ENCODE measurements at places on chromosomes 1 and 21. TPM values are rescaled to one million over a fixed set of nuclear protein-coding genes. Genes with fewer than 3 reads are reported as not detected.

EFNA3 gene
- 8.4 TPM for total RNA-seq

PAPPA2 gene
- total RNA-seq, result 5.5 TPM

LRIF1 gene
- 21.2 TPM for total RNA-seq

OR10K2 gene
- total RNA-seq, result not detected

S100A7 gene
- 2.1 TPM for total RNA-seq

OR2T35 gene
- not detected for total RNA-seq

FMN2 gene
- total RNA-seq, result not detected

ADCY10 gene
- under 0.01 TPM for total RNA-seq

SPATA21 gene
- total RNA-seq, result not detected

IL24 gene
- 5.8 TPM for total RNA-seq

WDR64 gene
- total RNA-seq, result not detected

SPATA45 gene
- not detected for total RNA-seq

RPS6KA1 gene
- total RNA-seq, result 52.6 TPM

Data from nasal cavity respiratory epithelium epithelial cell of viscerocranial mucosa (primary cell).